ENCODE measurements at places on chromosomes 2 and 18.

DNA sequence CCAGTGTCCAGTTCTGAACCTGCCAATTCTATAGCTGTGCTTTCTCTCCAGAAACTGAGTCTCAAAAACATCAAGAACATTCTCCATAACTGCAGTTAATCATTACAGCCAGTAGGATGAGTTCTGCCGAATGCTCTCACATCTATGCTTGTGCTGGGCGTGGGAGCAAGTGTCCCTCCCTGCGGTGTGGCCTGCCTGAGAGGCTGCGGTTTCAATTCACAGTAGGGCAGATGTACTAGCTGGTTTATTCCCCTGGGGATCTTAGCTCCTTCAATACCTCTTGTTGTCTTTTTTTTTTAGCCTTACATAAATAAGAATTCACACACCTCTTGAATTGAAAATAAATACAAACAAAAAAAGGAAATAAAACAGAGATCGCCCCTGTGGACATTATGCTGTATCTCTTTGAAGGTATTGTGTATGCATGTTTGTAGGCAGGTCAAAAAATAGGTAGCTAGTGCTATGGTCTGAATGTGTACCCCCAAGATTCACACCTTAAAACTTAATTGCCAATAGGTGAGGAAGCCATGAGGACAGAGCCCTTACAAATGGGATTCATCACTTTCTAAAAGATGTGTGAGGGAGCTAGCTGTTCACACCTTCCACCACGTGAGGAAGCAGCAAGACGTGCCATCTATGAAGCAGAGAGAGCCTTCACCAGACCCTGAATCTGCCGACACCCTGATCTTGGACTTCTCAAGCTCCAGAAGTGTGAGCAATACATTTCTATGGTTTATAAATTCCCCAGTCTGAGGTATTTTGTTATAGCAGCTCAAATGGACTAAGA, 74.3 kb downstream of the BCL2L11 start:
- DNase-seq, result no peak

DNA sequence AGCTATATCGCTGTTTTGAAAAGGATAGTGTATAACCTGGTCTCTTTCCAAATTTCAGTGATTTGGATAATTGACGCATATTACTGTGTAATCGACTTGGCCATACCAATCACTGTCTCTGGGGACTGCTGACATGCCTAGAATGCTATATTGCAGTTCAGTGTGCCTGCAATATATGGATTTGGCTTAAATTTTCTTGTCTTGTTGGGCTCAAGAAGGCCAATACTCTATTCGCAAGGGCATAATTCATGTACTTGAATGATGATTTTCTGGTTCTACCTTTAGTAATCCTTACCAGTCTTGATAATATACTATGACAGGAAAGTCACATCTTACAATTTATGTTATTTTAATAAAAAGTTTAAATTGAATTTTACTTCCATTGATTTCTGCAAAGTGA, 21.7 kb upstream of the THUMPD2 start:
- DNase-seq, result no peak

- no peak for DNase-seq
Observed at GRCh38 chr2:177391822-177392372, 676 bp upstream of the AGPS start.

DNA sequence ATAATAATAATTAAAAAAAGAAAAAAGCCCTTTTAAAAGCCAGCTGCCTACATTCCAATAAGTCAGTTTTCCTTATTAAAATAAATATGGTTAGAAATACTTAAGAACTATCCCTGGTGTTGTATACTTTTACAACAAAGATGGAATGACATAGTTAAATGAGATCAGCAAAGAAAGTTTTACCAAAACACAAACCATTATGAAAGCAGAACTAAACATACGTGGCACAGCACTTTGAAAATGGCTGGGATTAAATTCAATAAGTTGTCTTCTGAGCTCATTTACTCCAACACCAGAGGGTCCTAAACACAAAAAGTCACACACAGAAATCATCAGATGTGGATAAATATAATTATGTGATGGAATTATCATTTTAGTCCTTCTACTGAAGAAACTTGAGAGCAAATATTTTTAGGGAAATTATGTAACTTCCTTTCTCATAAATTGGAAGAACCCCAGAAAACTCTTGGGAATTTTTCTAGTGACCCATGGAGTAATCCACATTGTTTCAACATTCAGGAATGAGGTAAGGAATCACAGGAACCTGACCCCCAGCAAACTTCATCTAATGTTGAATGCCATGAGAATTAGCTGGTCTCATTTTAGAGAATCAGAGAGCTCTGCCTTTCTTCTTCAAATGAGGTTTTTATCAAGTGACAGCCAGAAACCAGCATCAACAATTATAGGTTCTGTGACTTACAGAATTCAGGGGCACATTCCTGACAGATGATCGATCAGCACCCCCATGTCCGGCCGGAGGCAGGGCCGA, 11.5 kb upstream of the TMEM237 start:
- DNase-seq, result no peak

DNA sequence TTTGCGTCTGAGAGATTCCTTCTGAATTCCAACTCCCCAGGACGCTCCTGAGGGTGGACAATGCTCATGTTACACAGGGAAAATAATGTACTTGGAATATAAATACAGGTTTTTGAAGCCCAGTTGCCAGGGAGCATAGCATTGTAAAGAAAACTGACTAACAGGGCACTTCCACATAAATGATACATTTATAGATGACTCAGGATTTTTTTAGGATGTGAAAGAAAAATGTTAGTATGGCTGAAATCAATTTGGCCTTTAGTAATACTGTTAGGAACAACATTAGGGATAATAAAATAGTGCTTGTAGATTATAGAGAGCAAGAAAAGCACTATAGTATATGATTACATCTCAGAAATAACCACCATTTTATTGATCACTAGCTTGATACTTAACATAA, 23.6 kb downstream of the ZNF397 start:
- no peak for DNase-seq

DNA sequence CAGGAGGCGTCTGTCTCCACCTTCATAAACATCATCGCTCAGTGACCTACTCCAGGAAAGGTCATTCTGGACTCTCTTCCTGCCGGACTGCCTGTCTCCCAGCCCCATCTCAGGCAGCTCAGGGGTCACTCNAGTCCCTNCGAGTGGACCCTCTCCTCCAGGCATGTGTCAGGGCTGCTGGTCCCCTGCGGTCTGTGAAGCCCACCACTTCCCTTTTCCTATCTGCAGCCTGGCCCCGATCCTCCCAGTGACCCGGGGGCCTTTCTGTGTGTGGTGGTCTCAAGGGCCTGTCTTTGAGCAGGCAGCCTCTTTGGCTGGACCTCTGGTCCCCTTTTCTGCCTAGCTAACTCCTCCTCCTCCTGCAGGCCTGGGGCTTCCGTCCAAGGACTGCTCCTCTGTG, 5.9 kb upstream of the PARD6G start:
- no peak for DNase-seq

DNA sequence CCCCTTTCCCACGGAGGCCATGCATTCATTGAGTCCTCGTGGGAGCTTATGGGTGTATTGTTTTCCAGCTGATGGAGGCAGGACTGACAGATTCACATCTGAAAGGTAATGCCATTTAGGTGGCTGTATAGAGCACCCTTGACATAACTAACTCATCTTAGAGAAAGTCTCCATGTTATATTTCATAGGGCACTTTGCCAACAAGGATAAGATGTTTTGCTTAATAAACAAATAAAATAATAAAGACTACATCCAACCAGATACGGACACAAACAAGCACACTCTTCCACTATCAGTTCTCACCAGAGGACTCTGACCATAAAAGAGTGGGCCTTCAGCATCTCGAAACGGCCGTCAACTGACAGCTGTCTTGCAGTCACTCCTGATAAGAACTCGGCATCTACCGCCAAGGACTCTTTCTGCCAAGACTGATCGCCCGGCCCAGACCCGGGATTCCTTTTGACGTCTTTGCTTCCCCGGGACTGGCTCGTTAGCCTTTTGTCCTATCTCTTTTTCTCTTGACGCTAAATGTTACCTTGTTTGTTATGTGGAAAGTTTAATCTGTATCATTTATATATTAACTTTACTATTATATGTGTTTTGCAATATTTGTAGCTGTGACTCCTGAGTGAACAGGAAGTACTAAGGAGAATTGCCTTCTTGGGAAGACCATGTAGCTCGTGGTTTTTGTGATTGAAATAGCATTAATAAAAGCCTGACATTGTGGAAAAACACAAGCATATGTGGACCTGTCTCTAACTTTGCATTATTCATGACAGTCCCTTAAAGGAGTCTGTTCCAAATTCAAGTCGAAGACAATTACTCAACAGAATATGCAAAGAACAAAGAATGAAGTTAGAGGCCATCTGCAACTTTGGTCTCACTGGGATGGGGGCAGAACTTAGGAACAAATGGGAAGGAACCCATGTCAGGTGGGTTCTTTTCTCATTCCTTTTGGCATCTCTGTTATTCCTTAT, 195.1 kb downstream of the LPIN1 start:
- no peak for DNase-seq

DNA sequence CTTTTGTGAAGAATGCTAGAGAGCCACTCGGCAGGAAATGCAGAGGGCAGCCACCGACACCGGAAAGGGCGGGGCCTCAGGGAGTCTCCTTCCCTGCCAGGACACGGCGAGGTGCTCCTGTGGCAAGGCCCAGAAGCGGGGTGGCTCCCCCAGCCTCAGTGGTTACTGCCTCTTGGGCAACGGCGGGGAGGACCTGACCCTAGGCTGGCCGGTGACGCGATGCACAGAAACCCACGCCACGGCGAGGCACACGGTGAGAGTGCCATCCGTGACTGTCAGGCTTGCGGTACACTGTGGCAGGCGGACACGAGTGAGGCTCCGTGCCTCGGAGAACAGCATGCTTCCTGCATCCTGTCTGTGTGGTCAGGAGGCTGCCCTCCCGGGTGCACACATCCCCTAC, 47.8 kb downstream of the ZAP70 start:
- no peak for DNase-seq

DNA sequence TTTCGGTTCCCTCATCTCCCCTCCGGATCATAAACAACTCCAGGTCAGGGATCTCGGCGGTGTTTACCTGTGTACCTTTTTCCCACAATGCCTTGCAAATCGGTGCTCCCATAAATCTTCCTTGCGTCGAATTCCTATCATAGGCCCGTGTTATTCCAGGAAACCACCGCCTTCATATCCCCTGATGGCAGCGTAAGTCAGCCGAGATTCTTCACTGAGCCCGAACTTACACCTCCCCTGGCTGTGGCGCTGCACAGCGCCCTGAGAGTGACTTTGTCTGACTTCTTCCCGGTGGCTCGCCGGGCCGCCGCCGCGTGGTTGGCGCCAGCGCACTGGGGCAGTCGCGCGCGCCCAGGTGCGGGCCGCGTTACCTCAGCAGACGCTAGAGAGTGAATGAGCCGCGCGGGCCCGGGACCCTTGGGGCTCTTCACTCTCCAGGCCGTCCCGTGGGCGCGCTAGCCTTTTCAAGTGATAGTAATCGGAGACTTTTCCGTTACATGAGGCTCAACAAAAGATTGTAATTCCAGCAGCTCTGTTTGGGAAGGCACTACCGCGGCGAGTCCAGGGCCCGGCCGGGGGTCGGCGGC, 101.6 kb downstream of the SPTBN1 start:
- no peak for DNase-seq

DNA sequence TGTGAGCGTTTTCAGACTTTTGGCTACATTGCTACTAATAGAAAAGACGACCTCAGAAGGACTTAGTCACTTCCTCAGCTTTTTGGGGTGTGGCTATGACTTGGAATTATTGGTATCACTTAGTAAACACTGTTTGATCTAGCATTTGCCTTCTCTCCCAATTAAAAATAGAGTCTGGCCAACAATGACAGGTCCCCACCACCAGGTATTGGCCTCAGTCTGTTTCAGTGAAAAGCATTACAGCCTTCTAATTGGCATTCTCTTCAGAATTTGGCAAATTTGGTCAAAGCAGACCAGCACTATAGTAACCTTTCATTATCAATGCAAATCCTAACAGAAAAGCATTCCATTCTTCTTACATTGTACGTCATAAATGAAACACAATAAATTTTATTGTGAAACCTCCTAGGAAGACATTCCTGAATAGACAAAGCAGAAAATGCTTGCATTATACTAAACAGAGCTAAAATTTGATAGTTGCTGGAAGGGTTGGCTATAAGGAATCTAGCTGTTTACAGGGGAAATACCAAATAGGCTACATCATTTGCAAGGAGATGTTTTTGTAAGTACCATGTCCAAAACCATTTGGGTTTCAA, 613.9 kb downstream of the IRS1 start:
- peak; percentile 80 for DNase-seq

DNA sequence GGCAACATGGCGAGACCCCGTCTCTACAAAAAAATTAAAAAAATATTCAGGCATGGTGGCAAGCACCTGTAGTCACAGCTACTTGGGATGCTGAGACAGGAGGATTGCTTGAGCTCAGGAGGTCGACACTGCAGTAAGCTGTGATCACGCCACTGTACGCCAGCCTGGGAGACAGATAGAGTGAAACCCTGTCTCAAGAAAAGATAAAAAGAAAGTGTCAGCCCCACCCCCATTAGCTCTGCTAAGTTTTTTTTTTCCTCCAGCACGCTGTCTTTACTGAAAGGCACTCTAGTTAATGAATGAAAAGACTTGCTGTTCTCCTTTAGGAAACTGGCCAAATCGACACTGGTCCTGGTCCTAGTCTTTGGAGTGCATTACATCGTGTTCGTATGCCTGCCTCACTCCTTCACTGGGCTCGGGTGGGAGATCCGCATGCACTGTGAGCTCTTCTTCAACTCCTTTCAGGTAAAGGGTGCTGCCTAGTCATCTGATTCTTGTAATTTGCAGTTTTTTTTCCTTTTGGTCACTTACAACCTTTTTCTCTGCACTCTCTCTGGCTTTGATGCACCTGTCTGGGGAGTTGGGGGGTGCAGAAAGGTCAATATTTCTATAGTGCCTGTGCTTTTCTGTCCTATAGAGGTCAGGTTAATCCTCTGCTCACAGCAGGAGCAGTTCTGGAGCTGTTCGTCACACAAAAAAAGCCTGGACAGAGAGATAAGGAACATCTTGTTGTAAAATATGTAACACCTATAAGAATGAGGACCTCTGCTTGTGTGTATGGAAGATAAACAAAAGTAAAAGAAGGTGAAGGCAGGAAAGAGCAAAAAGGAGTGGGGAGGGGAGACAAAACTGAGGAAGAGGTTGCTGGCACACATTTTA, 82.3 kb downstream of the PTH2R start:
- no peak for DNase-seq

GRCh38 chr2:11387843-11388242, 43.4 kb upstream of the ROCK2 start:
- no peak for DNase-seq

- no peak for DNase-seq
Observed at GRCh38 chr2:196344397-196344796, 173.0 kb upstream of the STK17B start.

DNA sequence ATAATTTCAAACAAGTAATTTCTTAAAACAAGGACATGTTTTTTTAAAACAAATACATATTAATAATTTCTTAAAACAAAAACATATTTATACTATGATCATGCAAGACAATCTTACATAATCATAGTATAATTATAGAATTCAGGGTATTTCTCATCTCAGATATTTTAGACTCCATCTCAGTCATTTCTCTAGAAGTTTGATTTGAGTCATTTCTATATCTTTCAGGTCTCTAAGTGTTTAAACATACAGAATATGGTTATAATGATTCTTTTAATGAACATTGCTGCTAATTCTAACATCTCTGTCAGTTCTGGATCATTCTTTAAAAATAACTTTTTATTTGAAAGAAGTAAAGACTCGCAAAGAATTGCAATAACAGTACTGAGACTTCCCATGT, 154.2 kb upstream of the KYNU start:
- no peak for DNase-seq

- no peak for DNase-seq
Observed at GRCh38 chr2:184945326-184945725, 347.0 kb downstream of the ZNF804A start.

GRCh38 chr2:226983895-226984749, 148.3 kb downstream of the RHBDD1 start:
- DNase-seq, result no peak

Measured in H4 (cell line).